ENCODE measurements at places on chromosomes 13 and 19. TPM values are rescaled to one million over a fixed set of nuclear protein-coding genes. Genes with fewer than 3 reads are reported as not detected.

Gene THSD1
- 1.8 TPM for total RNA-seq

Gene TYROBP
- 10.4 TPM for total RNA-seq

Gene ZNF530
- total RNA-seq = 4.1 TPM

Gene TMEM86B
- total RNA-seq = 5.3 TPM

Gene CEACAM7
- 329 TPM for total RNA-seq

- H3K4me3 ChIP-seq = peak overlapping the region; percentile 56
- no peaks in the 10 kb centered on the region for H3K27me3 ChIP-seq
- peak; percentile 92 for DNase-seq
- H3K36me3 ChIP-seq = no peaks in the 10 kb centered on the region
- no peaks in the 10 kb centered on the region for H3K4me1 ChIP-seq
- no peak overlapping the region for H3K27ac ChIP-seq
These were observed 71.0 kb downstream of the ZNF486 start for GRCh38 chr19:20237773-20238623.

DNA sequence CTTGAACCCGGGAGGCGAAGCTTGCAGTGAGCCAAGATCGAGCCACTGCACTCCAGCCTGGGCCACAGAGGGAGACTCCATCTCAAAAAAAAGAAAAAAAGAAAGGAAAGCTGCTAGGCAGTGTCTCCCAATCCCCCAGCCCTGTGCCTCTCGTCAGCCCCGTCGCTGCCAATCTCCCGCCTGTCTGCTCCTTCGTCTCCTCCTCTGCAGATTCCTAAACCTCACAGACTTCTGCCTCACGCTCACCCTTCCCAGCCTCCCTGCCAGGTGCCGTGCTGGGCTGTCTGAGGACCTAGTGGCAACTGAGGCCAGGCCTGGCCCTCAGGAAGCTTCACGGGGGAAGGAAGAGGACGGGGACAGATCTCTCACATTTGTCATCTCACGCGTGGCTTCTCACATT lies 21.5 kb downstream of the DPF1 start:
- H3K4me1 ChIP-seq = no peaks in the 10 kb centered on the region
- no peak overlapping the region for H3K4me3 ChIP-seq
- no peak overlapping the region for H3K27ac ChIP-seq
- H3K27me3 ChIP-seq = no peaks in the 10 kb centered on the region
- peaks cover 6% of the 10 kb centered on the region for H3K36me3 ChIP-seq

GRCh38 chr19:1210227-1210538 lies 4.6 kb downstream of the STK11 start:
- H3K27ac ChIP-seq = no peak overlapping the region
- no peak for DNase-seq
- H3K27me3 ChIP-seq = no peaks in the 10 kb centered on the region

DNA sequence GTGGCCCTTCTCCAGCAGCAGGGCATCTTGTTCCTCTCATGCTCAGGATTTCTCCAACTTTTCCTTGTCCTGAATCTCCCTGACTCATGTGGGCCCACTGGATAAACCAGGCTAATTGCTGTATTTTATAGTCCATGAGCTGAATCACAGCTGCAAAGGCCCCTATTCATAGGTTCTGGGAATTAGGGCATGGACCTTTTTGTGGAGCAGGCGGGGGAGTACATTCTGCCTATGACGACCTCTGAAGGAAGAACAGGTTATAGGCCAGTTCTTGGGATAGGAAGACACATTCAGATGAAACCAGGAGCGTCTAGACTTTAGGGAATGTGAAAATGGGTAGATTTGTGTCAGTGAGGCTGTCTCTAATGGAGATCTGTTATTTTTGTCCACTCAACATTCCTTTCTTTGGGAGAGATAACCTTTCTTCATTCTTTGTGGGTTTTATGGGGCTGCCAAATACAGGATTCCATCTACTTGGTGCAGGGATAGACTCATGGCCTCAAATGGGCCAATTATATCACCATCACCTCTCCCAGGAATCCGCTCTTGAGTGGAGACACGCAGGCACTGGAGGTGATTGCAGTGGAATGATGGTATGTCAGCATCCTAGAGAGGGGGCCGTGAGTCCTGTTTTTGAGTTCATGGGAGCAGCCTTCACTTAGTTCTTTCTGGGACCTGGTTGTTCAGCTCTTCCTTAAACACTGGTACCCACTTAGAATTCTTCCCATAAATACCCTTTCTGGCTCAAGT lies 45.1 kb upstream of the CNMD start:
- no peaks in the 10 kb centered on the region for H3K27me3 ChIP-seq
- DNase-seq = no peak
- H3K4me3 ChIP-seq = no peak overlapping the region
- H3K27ac ChIP-seq = no peak overlapping the region

DNA sequence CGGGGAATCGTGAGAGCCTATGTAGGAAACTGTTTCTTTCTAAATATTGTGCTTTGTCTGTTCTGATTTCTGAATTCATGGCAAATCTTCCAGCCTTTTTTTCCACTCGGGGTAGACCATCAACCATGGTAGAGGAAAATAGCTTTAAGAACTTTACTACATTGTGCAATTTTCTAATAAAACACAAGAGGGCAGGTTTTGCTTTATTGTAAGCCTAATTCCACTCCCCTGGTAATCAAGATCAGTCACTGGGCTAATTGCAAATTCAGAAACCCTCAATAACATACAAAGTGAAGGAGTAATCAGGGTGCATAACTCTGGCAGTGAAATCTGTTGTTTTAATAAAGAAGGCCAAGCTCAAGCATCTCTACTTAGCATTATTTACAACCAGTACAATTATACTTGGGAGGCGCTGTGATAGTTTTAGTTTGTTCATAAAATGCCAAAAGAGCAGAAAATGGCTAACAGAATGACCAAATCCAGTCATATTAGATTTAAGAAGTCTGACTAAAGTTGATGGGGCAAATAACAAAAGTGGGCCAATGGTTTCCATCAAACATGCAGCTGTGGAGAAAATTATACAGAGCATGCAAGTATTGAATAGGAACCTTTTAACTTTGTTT lies 43.8 kb downstream of the DCT start:
- H3K4me3 ChIP-seq = no peak overlapping the region
- H3K36me3 ChIP-seq = no peaks in the 10 kb centered on the region
- H3K27me3 ChIP-seq = no peaks in the 10 kb centered on the region
- DNase-seq = no peak
- no peak overlapping the region for H3K27ac ChIP-seq

- no peak overlapping the region for H3K4me3 ChIP-seq
- no peak overlapping the region for H3K27ac ChIP-seq
- no peak for DNase-seq
- H3K36me3 ChIP-seq = no peaks in the 10 kb centered on the region
- H3K27me3 ChIP-seq = no peaks in the 10 kb centered on the region
These were observed 62.2 kb downstream of the KCNRG start for GRCh38 chr13:50077431-50077830.

Measured in colonic mucosa (tissue), 4 donors.